ENCODE measurements at places on chromosomes 4 and X.

DNA sequence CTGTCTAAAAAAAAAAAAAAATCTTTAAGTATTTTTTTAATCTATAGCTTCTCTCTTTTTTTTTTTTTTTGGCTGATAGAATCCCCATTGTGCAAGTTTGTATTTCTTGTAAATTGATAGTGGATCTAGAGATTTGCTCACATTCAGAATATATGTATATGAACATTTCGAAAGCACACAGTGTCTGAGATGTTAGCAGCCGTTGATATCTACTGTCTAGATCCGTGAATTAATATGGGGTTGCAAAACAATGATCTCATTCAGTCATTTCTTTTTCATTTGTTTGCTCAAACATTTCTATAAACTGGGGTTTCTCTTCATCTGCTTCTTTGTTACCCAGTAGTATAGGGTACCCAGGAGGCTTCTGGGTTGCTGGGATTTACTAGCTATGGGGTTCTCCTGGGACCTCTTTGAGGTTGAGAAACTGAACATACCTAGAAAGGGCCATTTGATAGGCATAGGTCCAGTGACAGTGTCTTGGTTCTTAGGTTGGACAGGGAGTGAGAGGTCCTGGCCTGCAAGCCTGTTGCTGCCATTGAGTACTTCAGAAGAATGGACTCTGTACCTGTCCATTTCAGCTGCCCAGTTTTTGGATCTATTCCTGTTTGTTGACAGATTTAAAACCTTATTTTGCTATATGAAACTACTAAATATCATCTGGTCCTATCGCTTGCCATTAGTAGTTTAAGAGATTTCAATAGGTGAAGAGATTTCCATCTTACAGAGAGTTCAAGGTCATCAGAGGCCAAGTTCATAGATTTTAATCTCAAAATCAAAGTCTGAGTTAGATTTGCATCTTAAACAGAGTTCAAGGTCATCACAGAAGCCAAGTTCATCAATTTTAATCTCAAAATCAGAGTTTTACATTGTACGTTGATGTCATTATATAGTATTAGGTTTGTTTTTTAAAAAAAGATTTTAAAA lies 50.8 kb downstream of the WWC2 start:
- DNase-seq, result no peak

- DNase-seq, result peak; percentile 62
These were observed 7.5 kb downstream of the SEPTIN6 start for GRCh38 chrX:119685225-119686066.

DNA sequence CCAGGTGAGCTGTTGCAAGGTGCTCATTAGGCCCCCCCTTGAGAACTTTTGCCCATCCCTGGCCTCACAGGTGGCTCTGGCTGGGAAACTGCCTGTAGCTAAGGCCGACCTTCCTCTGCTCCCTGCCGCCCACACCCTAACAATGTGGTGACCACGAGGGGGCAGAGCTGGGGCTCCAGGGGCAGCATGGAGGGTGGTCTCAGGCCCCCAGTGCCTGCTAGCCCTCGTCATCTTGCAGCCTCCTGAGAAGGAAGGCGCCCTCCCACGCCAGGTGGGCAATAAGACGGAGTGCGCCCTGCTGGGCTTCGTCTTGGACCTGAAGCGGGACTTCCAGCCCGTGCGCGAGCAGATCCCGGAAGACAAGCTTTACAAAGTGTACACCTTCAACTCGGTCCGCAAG lies 32.4 kb downstream of the ATP2B3 start:
- no peak for DNase-seq

DNA sequence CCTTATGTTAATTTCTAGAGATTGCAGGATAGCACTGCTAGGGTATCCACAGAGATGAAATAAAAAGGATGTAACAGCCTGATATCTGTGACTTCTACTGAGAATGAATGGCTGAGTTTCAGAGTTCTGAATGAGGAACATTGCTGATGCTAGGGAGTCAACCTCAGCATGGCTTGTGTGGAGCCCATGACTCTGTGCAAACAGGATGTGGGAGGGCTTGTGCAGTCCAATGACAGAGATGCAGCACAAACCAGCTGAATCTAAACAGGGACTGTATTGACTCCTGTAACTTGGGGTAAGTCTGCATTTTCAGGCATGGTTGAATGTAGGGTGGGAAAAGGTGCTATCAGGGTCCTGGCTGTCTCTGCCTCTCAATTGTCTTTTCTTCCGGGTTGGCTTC lies 5.3 kb upstream of the RASL11B start:
- DNase-seq, result no peak

DNA sequence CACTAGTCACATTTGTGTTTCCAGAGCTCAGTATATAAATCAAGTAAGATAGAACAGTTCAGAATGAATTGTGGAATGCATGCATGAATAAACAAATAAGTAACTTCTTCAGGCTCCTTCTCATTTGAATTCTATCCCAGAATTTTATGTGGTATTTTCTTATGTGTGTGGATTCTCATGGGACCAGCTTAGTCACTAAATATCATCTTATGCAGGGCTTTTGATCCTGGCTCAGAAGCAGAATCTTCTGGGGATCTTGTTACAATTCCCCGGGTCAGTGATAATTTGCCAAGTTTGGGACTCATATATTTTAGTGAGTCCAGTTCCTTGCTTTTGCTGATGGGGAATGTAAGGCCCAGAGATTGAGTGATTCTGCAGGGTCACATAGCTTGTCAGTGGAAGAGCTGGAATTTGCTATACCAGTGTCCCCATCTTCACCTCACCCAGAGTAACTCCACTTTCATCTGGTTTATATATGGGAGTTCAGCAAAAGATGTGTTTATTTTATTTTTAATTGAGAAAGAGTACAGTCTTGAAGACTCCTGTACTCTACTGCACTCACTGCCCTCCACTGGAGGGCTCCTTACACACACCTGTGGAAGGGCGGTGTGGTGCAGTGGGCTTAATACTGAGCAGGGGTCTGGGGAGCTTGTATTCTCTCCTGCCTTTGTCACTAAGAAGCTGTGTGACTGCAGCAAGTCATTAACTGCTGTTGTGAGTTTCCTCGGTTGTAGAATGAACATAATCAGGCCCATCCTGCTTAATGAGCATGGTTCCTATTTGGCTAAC lies 198.2 kb upstream of the CXorf66 start:
- no peak for DNase-seq

Data from naive thymus-derived CD8-positive, alpha-beta T cell (primary cell).